ENCODE measurements at places on chromosomes 13 and 19. TPM values are rescaled to one million over a fixed set of nuclear protein-coding genes. Genes with fewer than 3 reads are reported as not detected.

CEACAM7 gene
- not detected for polyA plus RNA-seq

DENND1C gene
- polyA plus RNA-seq, result 39.1 TPM

FAM216B gene
- polyA plus RNA-seq, result not detected

TNNI3 gene
- 2.9 TPM for polyA plus RNA-seq

KIR3DL2 gene
- polyA plus RNA-seq, result not detected

NCAN gene
- polyA plus RNA-seq, result 0.01 TPM

MAMSTR gene
- polyA plus RNA-seq, result 4.5 TPM

ZNF320 gene
- polyA plus RNA-seq, result 18.0 TPM

IL11 gene
- 0.90 TPM for polyA plus RNA-seq

All from right renal cortex interstitium (tissue), 3 donors.